Astrocyte (in vitro differentiated cells and primary cell): ENCODE measurements at places on chromosomes 6 and 20. TPM values are rescaled to one million over a fixed set of nuclear protein-coding genes. Genes with fewer than 3 reads are reported as not detected.

Gene ZNF831
- total RNA-seq = not detected in 2 replicates

DNA sequence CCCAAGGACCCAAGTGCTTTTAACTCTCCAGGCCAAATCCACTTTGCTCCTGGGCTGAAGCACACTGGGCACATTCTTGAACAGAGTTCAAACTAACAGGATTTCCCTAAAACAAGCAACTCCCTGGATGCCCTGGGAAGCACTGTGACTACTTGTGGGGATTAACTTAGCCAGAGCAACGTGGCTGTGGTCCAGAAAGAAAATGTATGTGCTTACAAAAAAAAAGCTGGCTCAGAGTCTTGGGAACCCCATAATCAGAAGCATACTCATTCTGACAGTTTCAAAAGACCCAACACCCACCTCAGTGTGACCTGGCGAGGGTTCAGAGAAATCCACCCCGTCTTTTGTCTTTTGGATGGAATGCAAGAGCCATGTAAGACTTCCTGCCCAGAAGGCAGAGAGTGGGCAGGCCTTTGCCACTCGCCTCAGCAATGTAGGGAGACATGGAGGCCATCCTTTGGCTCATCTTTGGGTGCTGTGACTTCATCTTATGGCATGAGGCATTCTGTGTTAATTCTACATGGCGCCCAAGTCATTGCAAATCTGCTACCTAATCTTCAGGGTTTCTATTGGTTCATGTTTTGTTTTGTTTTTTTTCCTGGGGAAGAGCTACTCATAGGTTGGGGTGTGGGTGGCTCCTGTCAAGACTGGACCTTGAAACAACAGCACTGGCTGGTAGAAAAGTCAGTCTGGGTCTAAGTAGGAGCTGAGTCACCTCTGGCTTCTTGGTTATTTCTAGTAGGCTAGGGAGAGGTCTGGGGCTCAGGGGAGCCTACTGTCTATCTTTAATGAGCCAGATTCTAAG is 248.6 kb upstream of the SUPT3H start:
- DNase-seq = peak; percentile 87

- DNase-seq = no peak
Measured at GRCh38 chr20:3068986-3069900, 2.2 kb upstream of the OXT start.

DNA sequence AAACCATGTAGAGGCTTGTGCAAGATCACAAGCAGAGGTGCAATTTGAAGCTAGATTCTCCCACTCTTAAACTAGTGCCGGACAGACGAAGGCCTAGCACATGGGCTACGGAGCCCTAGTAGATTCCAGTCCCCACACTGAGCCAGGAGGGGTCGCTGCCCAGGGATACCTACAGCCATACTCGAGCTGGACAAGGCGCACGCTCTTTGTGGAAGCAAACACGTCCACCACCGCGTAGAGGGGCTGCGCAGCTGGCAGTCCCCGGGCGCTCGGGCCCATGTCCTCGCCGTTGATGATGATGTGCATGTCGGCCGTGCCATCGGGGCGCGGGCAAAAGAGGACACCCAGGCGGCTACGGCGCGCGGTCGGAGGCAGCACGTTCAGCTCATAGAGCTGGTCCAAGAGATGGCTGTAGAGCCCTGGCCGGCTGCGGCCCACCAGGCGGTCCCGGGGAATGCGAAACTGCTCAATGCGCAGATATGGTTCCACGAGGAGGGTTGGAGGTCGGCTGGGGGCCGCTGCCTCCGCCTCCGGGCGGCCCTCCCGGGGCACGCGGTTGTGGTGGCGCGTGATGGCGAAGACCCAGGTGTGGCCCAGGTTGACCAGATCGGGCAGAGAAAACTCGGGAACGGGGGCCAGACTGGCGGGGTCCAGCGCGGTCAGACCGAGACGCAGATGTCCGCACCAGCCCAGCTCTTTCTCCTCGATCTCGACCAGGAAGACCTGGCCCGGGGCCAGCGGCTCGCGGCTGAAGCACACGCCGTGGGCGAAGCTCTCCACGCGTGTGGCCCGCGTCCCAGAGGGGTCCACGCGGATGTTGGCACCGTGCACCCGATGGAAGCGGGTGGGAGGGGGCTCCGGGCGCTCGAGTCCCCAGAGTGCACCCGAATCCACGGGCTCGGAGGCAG is 677 bp downstream of the NEURL2 start:
- peak; percentile 71 for DNase-seq

GRCh38 chr6:6565069-6565468 is 23.5 kb upstream of the LY86 start:
- no peak for DNase-seq
